GM23248 (cell line): ENCODE measurements at places on chromosomes 1 and 21.

DNA sequence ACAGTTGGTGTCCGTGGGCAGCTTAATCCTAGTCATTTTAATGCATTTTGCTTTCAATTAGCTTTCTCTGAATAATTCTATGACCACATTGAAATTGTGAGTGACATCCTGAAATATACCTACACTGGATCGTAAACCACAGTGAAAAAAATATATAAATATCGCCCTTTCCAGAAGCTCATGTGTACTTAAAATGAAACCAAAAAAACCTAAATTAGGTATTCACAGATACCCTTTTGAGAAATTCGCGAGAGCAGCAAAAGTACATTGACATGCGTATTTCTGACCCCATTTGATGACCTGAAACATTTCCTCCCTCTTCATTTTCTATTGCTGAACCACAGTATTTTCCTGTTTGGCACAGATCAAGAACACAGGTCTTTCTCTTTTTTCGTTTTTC is 253.8 kb downstream of the LTN1 start:
- DNase-seq = no peak

DNA sequence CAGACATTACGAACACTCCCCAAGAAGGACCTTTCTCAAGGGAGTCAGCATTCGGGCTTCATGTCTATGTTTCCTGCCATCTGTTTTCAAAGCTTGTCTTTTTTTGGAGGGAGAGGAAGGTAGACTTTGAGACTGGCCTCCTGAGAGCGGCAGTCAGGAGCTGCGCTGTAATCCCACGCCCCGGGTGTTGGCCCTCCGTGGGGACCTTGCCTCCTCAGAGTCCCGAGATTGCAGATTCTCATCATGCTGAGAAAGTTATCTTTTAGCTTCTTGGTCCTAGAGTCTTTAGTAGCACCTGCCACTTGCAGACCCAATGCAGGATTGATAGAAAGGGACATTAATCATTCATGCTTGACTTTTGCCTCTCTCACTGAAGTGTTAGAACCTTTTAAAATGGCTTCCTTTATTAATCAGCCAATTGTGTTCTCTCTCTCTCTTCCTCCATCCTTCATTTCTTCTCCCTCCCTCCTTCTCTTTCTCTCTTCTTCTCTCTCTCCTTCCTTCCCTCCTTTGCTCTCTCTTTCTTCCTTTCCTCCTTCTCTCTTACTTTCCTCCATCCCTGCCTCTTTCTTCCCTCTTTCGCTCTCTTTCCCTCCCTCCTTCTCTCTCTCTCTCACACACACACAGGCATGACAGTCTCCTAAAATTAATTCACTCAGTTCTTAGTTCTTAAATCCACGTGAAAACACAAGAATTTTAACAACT is 25.2 kb upstream of the GNPAT start:
- no peak for DNase-seq

- peak; percentile 86 for DNase-seq
These were observed 52.4 kb downstream of the XCL1 start for GRCh38 chr1:168628807-168629206.

GRCh38 chr1:28162151-28162550 is 14.3 kb downstream of the PTAFR start:
- no peak for DNase-seq

DNA sequence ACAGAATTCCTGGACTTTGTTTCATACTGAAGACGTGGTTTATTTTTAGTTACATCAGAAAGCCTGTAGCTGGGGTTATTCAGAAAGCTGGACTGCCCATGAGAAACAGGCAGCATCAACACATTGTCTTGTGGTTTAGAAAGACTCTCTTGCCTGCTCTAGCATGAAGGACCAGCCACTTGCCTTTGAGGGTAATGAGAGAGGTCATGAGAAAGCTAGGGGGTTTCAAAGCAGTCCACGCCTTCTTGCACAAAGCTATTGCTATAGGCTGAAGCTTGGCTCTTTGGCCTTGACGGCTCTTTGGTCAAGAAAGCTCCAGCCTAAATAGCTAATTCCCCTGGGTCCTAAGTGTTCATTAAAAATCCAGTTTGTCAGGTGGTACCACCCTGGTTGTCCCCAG is 208.1 kb downstream of the PRDM2 start:
- no peak for DNase-seq
